HS-27A (cell line): ENCODE measurements at places on chromosomes 13 and 19.

- DNase-seq: no peak
These were observed 14.4 kb downstream of the RGCC start for GRCh38 chr13:41471785-41472184.

- no peak for DNase-seq
These were observed 718 bp downstream of the ACTN4 start for GRCh38 chr19:38647966-38648768.

DNA sequence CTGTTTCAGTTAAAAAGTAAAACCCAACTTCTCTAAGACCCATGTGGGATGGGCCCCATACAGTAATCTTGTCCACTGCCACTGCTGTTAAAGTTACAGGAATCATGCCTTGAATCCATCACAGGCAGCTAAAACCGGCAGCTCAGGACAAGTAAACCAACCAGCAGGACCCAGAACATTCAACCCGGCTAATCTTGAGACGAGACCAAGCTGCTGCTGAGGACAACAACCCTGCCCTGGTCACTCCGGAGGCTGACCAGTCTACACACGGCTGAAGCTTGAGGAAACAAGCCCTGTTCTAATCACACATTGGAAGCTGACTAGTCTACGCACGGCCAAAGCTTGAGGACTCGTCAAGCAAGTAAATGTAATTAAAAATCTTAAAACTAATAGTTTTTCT, 105.2 kb upstream of the ZNF492 start:
- no peak for DNase-seq

DNA sequence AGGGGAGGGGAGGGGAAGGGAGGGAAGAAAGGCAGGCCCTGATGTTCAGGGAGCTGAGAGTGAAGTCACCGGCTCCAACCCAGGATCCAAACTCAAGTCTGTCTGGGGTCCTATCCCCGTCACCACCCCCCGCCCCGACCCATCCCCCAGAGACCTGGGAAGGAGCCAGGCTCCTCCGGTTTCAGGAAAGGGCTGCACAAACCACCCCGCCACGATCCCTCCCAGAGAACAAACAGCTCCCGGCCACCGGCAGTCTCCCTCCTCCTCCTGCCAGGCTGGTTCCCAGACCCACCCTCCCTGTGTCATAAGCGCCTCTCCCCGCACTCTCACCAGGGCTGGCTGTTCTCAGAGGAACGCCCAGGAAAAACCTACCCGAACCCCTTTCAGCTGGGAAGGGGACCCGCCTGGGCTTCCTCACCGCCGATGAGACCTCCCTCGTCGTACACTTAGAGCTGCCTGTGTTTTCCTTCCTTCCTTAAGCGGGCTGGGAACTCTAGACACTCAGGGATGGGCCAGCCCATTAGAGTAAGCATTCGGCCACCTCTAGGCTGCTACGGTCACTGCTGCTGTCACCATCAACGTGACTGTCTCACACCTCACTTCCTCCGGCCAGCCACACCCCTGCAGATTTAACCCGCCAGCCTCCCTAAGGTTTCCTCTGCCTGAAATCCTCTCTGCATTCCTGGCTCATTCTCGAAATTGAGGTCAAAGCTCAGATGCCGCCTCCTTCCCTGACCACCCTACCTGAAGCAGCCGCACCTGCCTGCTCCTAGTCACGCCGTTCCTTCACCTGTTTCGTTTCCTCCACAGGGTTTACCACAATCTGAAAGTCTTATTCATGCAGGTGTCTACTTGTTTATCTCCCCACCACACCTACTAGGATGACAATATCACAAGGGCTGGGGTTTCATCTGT, 6.3 kb upstream of the RDH13 start:
- DNase-seq: no peak

- no peak for DNase-seq
These were observed 27.2 kb downstream of the GPR18 start for GRCh38 chr13:99230991-99231390.

GRCh38 chr13:101098873-101099272, 317.4 kb downstream of the NALCN start:
- DNase-seq: no peak

- no peak for DNase-seq
These were observed 63.3 kb downstream of the CBY2 start for GRCh38 chr13:45765464-45765863.

DNA sequence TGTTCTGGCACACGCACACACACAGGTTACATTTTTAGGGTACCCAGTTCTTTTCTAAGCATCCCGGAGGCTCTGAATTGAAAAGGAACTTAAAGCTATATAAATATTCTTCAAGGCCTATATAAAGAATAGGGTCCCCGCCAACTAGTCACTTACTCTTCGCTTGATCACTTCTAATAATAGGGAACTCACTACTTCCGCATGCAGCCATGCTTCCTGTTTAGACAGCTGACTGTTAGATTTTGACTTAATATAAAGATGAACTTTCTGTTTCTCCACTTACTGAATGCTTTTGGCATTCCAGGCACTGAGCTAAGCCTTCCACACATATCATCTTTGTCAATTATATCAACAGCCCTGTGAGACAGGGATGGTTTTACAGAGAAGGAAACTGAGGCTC, 259.6 kb downstream of the TSHZ3 start:
- no peak for DNase-seq

DNA sequence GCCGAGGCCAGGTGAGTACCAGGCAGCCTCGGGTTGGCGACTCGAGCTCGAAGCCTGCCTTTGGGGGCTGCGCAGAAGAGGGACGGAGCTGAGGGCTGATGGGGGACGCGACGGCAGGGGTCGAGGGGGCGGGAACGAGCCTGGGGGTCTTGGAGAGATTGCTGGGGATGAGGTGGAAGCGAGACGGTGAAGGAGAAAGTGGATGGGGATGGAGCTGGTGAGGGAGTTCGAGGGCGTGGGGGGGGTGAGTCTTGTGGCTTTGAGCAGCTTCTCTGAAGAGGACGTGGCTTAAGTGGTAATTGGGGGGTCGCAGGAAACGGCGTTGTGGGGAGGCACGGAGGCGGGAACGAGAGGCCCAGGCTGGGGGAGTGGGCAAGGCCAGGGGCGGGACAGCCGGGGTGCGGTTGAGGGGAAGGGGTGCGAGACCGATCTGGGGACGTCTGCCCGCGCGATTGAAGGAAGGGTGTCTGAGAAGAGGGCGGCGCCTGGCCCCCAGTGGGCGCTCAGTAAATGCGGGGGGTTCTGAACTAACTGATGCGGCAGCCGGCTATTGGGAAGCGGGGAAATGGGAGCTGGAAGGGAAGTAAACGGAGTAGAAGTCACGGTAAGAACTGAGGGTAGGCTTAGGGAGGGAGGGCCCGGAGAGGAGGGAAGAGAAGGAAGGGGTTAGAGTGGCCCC, 426 bp downstream of the MYO9B start:
- DNase-seq: no peak

- no peak for DNase-seq
These were observed 304.4 kb downstream of the SUCLA2 start for GRCh38 chr13:47696674-47697073.

- DNase-seq: no peak
These were observed 22.3 kb downstream of the OR10H3 start for GRCh38 chr19:15759962-15760565.

- no peak for DNase-seq
These were observed 64.1 kb downstream of the CCNE1 start for GRCh38 chr19:29875931-29876330.

- no peak for DNase-seq
These were observed 7.5 kb downstream of the RPS9 start for GRCh38 chr19:54207983-54208783.

DNA sequence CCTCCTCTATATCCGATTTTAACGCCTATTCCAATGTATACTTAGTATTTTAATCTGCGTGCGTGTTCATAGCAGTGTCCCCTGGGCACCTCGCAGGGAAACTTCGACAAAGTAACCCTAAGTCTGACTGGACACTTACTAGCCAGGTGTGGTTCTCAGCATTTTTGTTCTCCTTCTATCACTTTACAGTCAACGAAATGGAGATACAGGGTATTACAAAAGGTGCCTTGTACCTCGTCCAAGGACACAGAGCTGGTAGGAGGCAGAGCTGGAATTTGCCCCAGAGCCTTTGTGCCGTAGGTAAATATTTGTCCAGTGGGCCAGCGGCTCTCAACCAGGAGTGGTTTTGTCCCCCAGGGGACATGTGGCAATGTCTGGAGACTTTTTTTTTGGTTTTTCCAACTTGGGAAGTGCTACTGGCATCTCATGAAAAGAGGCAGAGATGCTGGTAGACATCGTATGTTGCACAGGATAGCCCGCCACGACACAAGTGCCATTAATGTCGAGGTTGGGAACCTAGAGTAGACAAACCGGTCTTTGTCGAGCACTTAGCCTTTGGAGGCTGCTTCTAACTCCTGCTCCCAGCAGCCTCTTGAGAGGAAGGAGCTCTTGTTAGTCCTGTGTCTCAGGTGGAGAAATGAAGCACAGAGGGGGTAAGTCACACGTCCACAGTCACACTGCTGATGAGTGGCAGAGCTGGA, 1.1 kb downstream of the ZNF444 start:
- DNase-seq: no peak

DNA sequence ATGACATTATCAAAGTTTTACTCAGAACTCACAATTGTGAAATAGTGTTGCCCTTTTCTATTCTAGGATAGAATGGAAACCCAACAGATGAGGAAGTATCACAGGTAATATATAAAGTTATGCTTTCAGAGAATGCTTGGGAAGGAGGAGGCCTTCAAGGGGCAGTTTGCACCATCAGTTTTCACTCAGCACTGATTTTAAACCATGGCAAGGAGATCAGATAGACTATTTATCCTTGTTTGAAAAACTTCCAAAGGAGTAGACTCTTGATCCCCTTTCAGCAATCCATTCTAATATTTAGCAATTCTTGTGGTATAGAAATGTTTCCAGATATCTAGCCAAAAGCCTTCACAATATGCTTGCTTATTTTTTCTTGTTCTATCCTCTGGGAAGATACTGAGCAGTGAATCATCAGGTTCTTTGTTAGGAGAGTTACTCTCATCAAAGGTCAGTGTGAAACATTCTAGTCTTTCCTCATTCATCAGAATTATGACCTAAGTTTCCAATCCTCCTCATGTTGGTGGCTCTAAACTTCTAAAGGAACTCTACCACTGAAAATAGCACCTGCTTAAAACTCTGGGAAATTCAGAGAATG, 3.8 kb downstream of the GPC6 start:
- no peak for DNase-seq

GRCh38 chr13:109157275-109157674, 527.9 kb downstream of the MYO16 start:
- no peak for DNase-seq

DNA sequence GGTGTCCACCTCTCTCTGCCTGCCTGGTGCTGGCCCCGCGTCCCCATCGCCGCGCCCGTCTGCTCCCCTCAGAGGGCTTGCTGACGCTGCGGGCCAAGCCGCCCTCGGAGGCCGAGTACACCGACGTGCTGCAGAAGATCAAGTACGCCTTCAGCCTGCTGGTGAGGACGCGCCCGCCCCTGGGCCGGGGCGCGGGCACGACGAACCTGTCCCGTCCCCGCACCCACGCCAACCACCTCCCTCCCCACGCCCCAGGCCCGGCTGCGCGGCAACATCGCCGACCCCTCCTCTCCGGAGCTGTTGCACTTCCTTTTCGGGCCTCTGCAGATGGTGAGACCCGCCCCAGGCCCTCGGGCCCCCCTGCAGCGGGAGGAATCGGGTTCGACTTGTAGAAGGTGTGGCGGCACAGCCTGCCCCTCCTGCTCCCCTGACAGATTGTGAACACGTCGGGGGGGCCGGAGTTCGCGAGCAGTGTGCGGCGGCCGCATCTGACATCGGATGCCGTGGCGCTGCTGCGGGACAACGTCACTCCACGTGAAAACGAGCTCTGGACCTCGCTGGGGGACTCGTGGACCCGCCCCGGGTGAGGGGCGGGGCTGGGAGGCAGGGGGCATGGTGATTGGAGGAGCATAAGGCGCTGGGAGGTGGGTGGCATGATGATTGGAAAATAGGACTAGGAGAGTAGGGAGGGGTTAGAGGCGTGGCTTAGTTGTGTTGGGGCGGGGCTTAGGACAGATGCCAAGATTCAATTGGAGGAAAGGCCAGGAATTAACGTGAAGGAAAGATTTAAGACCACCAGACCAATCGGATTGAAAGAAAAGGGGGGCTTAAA, 6.6 kb downstream of the EPS8L1 start:
- no peak for DNase-seq

DNA sequence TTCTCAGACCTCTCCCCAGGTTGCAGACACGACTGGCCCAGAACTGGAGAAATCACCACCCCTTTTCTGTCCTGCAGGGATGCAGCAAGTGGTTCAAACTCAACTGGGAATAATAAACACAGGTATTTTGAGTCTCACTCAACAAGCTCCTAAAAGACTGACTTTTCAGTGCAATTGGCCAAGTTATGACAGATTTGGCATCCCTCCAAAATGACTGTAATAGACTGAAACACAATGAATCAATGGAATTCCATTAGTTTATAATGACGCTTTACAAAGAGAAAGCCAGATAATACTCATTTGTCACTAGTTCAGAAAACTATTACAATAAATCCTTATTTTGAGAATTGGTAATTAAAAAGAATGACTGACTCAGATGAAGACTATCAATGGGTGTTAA, 38.1 kb downstream of the MIPEP start:
- DNase-seq: no peak

DNA sequence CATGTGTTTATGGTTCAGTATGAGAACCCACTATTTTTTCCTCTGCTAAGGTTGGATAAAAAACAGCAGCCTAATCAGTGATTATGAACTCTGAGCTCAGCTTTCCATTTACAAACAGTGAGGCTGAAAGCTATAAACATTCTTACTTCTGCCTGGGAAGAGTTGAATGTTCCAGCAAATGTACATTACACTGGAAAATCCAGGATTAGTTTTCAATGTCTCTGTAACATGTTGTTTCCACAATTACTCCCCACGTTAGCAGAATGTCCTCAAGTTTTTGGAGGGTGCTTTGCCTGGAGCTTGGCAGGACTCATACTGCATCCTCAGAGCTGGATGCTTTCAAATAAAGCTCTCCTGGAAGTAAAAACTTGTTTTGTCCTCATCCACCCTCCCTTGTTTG, 150.4 kb downstream of the POSTN start:
- DNase-seq: no peak

- no peak for DNase-seq
These were observed 21.6 kb downstream of the SAE1 start for GRCh38 chr19:47152205-47152604.

- no peak for DNase-seq
These were observed 5.3 kb downstream of the CARM1 start for GRCh38 chr19:10876459-10877240.

DNA sequence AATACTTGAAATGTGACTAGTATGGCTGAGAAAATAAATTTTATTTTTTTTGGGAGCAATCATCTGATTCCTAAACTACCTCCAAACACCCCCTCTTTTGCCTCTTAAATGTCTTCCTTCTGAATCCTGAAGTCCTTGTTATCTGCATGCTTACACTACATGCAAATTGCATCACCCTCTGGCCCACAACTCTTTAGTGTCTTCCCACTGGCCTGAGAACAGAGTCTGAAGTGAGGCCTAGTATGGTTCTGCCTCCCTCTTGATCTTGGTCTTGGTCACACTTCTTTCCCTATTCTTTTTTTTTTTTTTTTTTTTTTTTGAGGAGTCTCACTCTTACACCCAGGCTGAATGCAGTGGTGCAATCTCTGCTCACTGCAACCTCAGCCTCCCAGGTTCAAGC, 4.8 kb downstream of the ZNF558 start:
- DNase-seq: no peak
